ENCODE measurements at places on chromosomes 1 and 21. TPM values are rescaled to one million over a fixed set of nuclear protein-coding genes. Genes with fewer than 3 reads are reported as not detected.

DNA sequence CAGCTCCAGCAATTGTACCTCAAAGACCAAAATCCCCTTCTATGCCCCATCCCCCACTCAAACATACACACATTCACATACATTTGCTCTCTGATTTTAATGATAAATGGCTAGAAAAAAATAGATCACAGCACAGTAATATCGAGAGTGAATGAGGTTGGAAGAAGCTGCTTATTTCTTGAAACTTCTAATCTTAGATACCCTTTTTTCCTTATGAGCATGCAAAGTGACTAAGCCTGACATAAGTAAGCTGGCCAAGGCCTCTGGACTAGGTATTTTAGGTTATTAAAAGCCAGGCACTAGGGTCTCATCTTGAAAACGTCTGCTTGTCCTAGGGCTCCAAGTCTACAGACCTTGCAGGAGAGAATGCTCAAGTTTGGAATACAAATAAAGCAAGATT lies 133.6 kb downstream of the TGFBR3 start:
- peaks cover 13% of the 10 kb centered on the region for H3K36me3 ChIP-seq
- H3K27ac ChIP-seq = no peak overlapping the region
- H3K4me1 ChIP-seq = peaks cover 26% of the 10 kb centered on the region
- no peak overlapping the region for H3K4me3 ChIP-seq

- H3K4me3 ChIP-seq = no peak overlapping the region
- no peak overlapping the region for H3K27ac ChIP-seq
- H3K27me3 ChIP-seq = no peaks in the 10 kb centered on the region
- peaks cover 7% of the 10 kb centered on the region for H3K4me1 ChIP-seq
- peaks cover 11% of the 10 kb centered on the region for H3K36me3 ChIP-seq
- DNase-seq = no peak
These were observed 111.3 kb downstream of the RPS6KC1 start for GRCh38 chr1:213162338-213162737.

DNA sequence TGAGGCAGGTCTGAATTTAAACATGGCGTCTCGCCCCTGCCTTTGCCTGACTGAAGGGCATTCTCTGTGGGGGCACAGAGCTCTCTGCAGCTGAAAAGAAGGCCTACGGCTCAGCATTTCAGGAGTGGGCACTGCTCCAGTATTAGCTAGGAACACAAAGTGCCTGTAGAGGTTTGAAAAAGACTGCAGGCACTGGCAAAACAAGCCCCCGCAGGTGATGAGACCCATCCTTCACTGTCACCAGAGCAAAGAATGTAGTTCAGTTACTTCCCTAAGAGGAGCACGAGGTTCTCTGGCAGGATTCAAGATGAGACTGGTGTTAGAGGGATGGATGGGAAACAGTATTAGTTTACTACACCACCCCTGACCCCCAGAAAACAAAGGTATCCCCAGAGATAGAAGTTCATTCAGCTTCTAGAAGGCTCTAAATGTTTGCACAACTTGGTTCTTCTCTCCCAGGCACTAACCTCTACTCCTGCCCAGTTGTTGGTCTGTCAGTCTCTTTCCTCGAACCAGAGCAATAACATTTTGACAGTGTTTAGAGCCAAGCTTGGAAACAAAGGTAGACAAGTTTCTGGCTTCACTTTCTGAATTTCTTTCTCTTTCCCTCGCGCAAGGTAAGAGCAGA lies 101.9 kb upstream of the KCNE2 start:
- no peaks in the 10 kb centered on the region for H3K4me1 ChIP-seq
- no peak overlapping the region for H3K4me3 ChIP-seq
- no peak overlapping the region for H3K27ac ChIP-seq
- H3K36me3 ChIP-seq = peaks cover 14% of the 10 kb centered on the region
- no peaks in the 10 kb centered on the region for H3K27me3 ChIP-seq

GRCh38 chr1:182791281-182792179 lies 2.0 kb downstream of the NPL start:
- H3K27me3 ChIP-seq = peaks cover 31% of the 10 kb centered on the region
- H3K36me3 ChIP-seq = no peaks in the 10 kb centered on the region

GRCh38 chr21:38494251-38494642 lies 4.0 kb downstream of the ERG start:
- DNase-seq = no peak
- H3K27ac ChIP-seq = no peak overlapping the region
- no peaks in the 10 kb centered on the region for H3K36me3 ChIP-seq
- no peak overlapping the region for H3K4me3 ChIP-seq
- no peaks in the 10 kb centered on the region for H3K27me3 ChIP-seq
- H3K4me1 ChIP-seq = peaks cover 12% of the 10 kb centered on the region

DNA sequence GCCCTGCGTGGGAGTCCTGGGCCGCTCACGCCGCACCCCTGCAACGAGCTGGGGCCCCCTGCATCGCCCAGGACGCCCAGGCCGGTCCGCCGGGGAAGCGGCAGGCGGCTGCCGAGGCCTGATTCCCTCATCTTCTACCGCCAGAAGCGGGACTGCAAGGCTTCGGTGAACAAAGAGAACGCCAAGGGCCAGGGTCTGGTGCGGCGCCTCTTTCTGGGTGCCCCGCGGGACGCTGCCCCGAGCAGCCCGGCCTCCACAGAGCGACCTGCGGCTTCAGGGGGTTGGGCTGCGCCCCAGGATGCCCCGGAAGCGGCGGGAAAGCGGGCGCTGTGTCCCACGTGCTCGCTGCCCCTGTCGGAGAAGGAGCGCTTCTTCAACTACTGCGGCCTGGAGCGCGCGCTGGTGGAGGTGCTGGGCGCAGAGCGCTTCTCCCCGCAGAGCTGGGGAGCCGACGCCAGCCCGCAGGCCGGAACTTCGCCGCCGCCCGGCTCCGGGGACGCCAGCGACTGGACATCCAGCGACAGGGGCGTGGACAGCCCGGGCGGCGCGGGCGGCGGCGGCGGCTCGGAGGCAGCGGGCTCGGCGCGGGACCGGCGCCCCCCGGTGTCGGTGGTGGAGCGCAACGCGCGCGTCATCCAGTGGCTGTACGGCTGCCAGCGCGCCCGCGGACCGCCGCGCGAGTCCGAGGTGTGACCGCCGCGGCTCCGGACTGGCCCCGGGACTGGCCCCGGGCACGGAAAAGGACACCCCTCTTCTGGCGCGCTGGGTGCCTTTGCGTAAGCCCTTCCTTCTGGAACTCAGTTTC lies 2.7 kb downstream of the FAM110D start:
- H3K27ac ChIP-seq = peak overlapping the region; percentile 35
- peaks cover 29% of the 10 kb centered on the region for H3K27me3 ChIP-seq
- H3K4me1 ChIP-seq = peaks cover 49% of the 10 kb centered on the region

CHIA gene
- total RNA-seq = not detected

CD84 gene
- not detected for total RNA-seq

PGLYRP4 gene
- not detected for total RNA-seq

TMEM54 gene
- 2.7 TPM for total RNA-seq

CAMK2N1 gene
- 34.7 TPM for total RNA-seq
